Stimulated activated CD8-positive, alpha-beta memory T cell treated with anti-CD3 and anti-CD28 coated beads, Interleukin-4, amount 100 ng/mL, for 1 hour (primary cell): ENCODE measurements at places on chromosomes 5 and 9.

DNA sequence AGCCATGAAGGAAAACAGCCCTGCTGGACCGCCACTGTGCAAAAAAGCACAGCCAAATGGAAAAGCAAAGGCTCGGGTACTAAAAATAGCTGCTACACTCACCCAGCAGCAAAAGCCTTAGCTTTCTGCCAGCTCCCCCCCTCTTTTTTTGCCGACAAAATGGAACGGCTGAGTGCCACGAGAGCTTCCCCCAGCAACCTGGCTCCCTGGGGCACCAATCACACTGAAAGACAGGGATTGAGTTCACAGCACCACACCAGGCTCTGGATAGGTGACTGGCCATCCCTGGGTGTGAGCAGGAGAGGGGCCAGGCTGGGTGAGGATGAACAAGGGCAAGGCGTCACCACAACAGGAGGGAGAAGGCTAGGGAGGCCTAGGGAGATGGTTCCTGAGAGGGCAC is 66.7 kb downstream of the SIL1 start:
- DNase-seq: no peak

GRCh38 chr5:43017428-43017815 is 22.7 kb downstream of the ANXA2R start:
- DNase-seq: peak; percentile 14

GRCh38 chr5:322281-322941 is 897 bp downstream of the AHRR start:
- no peak for DNase-seq

- DNase-seq: no peak
These were observed 122.8 kb upstream of the SLIT3 start for GRCh38 chr5:169423580-169424278.

DNA sequence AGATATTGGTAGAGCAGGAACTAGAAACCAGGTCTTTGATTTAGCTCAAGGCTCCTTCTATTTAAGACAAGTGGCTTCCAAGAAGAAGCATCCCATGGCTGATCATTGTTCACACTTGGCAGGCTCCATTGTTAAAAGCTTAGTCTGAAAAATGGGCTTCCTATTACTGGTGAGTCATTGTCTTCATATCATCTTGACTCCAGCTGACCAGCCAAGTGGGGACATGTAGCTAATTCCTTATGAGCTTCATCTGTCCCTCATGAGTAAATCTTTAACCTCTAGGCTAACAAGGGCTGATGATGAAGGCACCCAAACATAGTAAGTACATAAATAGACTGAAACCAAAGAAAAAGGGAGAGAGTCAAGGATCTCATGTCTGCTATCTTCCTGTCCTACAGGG is 530.3 kb upstream of the KLF4 start:
- DNase-seq: no peak

DNA sequence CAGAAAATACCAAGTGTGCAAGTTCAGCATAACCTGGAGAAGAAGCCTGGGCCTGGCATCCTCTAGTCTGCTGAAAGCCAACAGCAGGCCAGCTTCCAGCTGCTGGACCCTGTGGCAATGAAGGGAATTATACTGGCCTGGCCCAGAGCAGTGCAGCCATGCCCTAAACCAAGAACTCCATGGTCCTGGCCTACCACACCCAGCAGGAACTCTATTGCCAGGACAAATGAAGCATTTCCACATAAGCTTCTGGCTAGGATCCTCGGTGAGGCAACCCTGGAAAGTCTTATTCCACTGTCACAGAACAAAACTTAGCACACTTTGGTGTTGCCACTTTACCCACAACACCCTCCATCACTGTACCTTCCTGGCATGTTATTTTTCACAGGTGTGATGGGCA is 35.5 kb downstream of the CDK5RAP2 start:
- DNase-seq: no peak

GRCh38 chr5:82820961-82821845 is 256.0 kb downstream of the TMEM167A start:
- DNase-seq: no peak

- no peak for DNase-seq
These were observed 5.6 kb downstream of the ADAMTSL2 start for GRCh38 chr9:133539991-133540697.

- no peak for DNase-seq
These were observed 547.7 kb downstream of the MAT2B start for GRCh38 chr5:164053123-164053522.

GRCh38 chr9:134515026-134515821 is 126.4 kb upstream of the COL5A1 start:
- no peak for DNase-seq
